Stimulated activated CD4-positive, alpha-beta T cell treated with anti-CD3 and anti-CD28 coated beads, Interleukin-15, amount 100 ng/mL, for 1 hour (primary cell): ENCODE measurements at places on chromosomes 3 and 15.

- DNase-seq = peak; percentile 43
These were observed at the start of gene C3orf62 for GRCh38 chr3:49276475-49277382. Gene C3orf62, minus strand, starts transcription at chr3:49277232. Its CDS starts 360 bp downstream, at chr3:49276872.

GRCh38 chr15:63502843-63503738, 1.3 kb upstream of the USP3 start:
- DNase-seq = peak; percentile 38

- no peak for DNase-seq
These were observed 254.2 kb downstream of the NR1D2 start for GRCh38 chr3:24199300-24199699.

- no peak for DNase-seq
These were observed 76.1 kb downstream of the ADAMTS17 start for GRCh38 chr15:100265641-100266035.

DNA sequence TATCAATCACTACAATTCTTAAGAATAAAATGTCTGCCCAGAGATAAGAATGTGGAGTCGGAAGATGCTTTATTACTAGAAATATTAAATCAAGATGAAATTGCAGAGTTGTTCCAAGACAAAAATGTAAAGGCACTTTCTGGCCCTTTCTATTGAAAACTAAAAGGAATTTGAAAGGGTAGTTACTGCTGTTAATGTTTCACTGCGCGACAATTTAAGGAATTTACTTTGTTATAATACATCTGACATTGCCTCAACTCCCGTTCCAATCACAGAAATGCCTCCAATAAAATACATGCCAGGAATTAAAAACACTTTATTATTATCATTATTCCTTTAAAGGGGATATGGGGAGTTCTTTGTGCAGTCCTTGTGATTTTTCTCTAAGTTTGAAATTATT, 26.4 kb downstream of the RSL24D1 start:
- DNase-seq = no peak

- DNase-seq = no peak
These were observed 279.4 kb upstream of the ARL6 start for GRCh38 chr3:97485206-97485605.

- DNase-seq = no peak
These were observed 98.1 kb downstream of the CADPS start for GRCh38 chr3:62777130-62777529.

GRCh38 chr3:54131890-54132289, 9.5 kb downstream of the CACNA2D3 start:
- no peak for DNase-seq

DNA sequence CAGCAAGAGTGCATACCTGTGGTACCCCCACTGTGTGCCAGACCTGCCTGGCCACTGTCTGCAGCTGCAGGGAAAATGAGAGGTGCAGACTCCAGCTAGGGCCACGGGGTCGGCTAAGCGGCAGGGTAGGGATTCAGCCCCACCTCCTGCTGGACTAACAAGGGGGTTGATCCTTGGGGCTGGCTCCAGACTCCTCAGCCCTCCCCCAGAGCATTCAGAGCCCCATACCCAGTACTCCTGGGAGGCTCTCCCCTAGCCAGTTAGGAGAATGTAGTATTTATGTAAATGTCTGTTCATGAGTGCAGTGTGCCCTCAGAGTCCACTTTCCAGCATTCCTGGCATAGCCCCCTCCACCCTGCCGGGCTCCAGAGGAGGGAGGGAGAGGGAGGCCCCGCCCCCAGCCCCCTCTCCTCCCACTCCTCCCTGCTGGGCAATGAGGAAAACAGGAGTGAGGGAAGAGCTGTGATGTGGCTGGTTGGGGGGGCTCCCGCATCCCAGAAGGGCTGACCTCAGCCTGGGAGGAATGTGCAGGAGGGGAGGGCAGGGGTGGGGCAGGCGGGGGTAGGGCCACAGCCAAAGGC, 4.5 kb upstream of the SEMA3B start:
- DNase-seq = no peak

DNA sequence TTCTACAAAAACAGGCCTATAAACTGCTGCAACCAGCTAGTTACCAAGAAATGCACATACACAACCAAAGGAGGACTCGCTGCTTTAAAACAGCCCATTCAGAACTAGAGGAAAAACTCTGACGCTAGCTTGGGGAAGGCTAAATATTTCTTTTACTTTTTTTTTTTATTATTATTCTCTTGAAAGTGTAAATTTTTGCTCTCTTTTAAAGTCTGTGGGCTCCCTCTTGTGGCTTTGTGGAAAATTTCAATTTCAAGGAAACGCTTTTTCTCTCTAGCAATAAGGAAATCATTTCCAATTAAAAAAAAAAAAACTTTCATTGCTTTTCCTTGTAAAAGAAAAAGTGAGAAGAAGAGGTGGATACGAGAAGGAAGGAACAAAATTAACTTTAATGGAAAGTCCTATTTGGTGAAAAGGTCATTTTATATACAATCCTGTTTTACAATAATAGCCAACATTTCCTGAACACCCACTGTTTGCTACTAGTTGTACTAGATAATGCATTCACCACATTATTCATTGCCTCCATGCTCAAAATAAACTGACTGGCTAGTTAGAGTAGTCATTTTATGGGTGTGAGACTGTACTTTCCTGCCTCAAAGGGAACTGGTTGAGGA, 51.2 kb upstream of the SAMMSON start:
- DNase-seq = no peak

- no peak for DNase-seq
These were observed 214.7 kb downstream of the CHST2 start for GRCh38 chr3:143334231-143334630.

DNA sequence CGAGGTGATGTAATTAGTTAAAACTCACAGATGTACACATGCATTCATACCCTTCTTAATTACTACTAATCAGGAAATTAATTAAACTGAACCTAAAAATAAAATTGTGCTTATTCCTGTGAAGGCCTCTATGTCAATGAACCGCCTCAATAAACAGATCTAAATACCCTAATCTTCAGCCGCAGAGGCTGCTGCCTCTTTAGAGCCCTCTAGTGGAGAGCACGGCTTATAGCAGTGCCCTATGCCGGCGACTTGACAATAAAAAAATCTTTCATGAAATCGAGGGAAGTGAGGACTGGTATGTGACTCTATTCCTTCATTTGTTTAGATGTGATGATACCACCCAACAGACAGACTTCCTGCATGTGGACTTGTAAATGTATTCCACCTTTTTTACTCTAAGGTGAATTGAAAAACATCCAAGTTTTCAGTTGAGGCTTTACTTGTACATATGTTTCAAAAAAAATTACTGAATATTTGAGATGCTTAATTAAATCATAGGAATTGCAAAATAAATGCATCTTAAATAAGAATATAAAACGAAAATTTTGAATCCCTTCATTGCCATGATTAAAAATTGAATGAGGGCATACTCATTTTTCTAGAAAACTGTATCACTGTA, 8.3 kb upstream of the EPHA3 start:
- DNase-seq = no peak

GRCh38 chr3:81947359-81947758, 185.9 kb upstream of the GBE1 start:
- no peak for DNase-seq

DNA sequence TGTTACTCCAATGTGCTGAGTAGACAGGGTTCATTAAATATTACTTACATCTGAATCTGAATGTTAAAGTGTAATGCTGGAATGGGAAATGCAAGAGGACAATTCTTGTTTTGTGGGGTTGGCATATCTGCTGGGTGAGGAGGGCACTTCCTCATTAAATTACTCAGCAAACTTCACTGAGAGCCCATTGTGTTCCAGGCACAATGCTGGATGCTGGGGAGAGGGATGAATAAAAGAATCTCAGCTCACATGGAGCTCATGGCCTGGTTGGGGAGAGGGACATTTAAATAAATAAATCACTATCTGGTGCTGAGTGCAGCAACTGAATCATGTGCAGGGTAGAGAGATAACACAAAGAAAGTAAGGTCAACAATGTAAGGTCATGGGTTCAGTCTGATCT, 199.2 kb upstream of the CFAP20DC start:
- DNase-seq = no peak

GRCh38 chr3:177898185-177898584, 638.1 kb upstream of the KCNMB2 start:
- DNase-seq = no peak
